T-helper 22 cell (primary cell): ENCODE measurements at places on chromosomes 7 and 10.

GRCh38 chr10:30379983-30380382, 30.9 kb upstream of the MTPAP start:
- DNase-seq, result no peak

- DNase-seq, result no peak
Measured at GRCh38 chr7:54880326-54880989, 121.4 kb upstream of the SEC61G start.

- no peak for DNase-seq
Measured at GRCh38 chr7:88700725-88701124, 58.8 kb upstream of the ZNF804B start.

DNA sequence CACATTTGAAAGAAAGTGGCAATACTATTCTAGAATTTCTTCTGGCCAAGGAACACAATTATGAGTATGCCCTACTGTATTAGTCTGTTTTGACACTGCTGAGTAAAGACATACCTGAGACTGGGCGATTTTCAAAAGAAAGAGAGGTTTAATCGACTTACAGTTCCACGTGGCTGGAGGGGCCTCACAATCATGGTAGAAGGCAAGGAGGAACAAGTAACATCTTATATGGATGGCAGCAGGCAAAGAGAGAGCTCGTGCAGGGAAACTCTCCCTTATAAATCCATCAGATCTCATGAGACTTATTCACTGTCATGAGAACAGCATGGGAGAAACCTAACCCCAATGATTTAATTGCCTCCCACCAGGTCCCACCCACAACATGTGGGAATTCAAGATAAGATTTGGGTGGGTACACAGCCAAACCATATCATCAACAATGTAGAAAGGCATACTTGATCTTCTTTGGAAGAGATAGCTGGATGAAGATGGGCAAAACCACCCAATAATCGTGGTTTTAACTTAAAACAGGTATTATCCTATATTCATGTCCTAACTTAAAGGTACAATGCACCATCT, 113.9 kb downstream of the ETV1 start:
- no peak for DNase-seq

GRCh38 chr7:101792051-101792681, 25.3 kb upstream of the CUX1 start:
- no peak for DNase-seq

GRCh38 chr7:128456255-128456725, 612 bp downstream of the HILPDA start:
- DNase-seq, result no peak

DNA sequence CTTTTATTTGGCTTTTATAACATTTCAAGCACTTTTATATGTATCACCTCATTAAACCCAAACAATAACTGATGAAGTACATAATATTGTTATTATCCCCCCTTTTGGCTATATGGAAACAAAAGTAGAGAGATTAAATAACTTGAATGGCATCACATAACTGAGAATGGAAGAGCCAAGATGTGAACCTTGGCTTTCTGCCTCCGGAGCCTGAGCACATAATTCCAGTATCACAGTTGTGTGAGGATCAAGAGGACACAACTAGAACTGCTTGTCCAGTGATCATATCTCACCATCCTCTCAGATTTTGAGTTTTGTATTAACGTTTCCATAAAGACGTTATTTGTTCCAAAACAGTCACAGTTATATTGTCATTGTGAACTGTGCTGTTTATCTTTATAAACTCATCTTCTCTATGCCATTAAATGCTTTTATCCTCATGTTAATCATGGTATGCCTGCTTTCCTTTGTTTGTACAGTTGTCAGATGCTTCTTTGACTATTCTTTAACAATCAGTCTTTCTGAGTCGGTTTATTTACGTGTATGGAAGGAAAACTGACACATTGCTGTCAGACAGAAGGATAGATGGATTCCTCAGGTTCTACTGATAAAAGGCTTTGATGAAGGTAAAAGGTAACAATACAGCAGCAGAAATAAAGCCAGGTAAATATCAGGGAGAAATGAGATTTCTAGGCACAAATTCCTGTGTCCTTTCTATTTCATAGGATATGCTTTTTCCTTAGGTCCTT, 92.0 kb upstream of the FAM13C start:
- no peak for DNase-seq

DNA sequence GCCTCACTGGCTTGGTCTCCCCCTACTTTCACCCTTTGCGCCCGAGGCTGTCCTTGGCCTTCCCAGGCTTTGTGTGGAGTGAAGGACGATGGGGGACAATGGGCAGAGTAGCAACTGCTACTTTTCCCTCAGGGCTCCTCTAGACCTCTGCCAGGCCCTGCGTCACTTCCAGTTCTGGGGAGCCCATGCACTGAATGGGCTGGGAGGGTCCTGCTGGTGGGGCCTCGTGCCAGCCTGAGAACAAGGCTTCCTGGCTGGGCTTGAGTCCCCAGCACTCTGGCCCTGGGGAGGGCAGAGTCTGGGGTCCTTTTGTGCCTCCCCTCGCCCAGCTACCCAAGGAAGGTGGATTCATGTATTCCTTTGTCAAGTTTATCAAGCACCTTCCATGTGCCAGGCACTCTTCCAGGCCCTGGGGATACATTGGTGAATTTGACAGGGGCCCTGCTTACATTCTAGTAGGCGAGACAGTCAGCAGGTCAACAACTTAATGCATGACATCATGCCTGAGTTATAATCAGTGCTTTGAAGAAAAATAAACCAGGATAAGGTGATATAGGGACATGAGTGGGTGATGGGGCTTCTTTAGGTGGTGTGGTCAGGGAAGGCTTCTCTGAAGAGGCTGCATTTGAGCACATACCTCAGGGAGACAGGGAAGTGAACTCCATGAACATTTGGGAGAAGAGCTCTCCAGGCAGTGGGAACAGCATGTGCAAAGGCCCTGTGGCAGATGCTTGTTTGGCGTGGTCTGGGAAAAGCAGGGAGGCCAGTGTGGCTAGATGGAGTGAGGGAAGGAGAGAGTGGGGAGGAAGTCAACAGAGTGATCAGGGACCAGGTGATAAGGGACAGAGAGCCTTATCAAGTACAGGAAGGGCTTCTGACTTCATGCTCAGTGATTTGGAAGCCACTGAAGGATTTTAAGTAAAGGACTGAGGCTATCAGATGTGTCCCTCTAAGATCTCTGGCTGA, 14.1 kb downstream of the ZMIZ1 start:
- DNase-seq, result no peak
